ENCODE measurements at places on chromosomes 6 and 20.
A peak's percentile ranks its signal among the peaks of the same experiment; 100 is the strongest.

- DNase-seq: no peak
These were observed 3.3 kb downstream of the TDRD6 start for GRCh38 chr6:46690911-46691451.

- DNase-seq: no peak
These were observed 50.2 kb downstream of the COL12A1 start for GRCh38 chr6:75155631-75156030.

- no peak for DNase-seq
These were observed 744.5 kb downstream of the QKI start for GRCh38 chr6:164159061-164159460.

GRCh38 chr20:56465997-56466396 is 2.4 kb upstream of the RTF2 start:
- DNase-seq: no peak

DNA sequence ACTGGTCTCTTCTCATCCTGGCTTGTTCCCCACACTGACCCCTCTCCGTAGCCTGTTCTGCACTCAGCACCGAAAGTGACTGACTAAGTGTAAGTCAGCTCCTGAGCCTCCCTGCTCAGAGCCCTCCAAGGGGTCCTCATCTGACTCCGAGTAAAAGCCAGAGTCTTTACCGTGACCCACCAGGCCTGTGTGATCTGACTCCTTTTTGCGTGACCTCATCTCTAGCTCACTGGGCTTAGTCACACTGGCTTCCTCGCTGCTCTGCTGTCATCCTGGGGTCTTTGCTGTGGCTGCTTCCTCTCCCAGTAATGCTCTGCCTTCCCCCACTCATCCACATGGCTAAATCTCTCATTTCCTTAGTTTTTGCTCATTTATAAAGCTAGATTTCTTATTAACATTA is 116.6 kb downstream of the PLCB4 start:
- no peak for DNase-seq

DNA sequence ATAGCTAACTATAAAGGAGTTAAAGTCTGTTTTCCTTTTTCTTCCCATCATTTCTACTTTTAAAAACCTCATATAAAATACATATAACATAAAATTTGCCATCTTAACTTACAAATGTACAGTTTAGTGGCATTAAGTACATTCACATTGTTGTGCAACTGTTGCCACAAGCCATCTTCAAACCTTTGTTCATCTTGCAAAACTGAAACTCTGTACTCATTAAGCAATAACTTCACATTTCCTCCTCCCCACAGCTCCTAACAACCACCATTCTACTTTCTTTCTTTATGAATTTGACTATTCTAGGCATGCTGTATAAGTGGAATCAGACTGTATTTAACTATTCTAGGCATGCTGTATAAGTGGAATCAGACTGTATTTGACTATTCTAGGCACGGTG is 4.5 kb downstream of the CCDC170 start:
- no peak for DNase-seq

GRCh38 chr6:170464524-170464979 is 88.6 kb downstream of the PSMB1 start:
- no peak for DNase-seq

DNA sequence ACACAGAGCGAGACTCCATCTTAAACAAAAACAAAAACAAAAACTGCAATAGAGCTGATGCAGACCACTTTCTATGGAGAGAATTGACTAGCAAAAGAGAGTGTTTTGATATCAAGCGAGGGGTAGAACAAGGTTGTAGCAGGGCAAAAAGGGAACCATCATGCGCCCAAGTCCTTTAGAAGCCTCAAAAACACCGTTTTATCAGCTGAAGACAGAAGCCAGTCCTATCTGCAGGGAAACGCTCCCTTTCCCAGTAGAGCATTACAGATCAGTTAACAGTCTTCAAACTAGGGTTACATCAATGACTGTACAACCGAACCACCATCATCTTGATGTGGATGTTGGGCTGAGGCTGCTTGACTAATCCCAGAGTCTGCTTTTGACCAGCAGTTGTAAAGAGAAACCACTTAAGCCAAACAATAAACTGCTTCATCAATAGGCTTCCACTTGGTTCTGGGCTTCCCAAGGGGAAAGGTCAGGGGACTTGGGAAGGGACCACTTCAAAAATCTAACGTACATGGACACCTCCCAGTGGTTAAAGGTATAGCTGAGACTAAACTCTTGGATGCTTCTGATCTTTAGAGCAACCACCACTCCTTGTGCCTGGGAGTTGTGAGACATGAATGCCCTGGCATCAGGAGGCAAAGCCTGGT is 59.6 kb upstream of the SPDEF start:
- DNase-seq: no peak

- no peak for DNase-seq
These were observed 621 bp downstream of the NOL7 start for GRCh38 chr6:13615792-13616120.

DNA sequence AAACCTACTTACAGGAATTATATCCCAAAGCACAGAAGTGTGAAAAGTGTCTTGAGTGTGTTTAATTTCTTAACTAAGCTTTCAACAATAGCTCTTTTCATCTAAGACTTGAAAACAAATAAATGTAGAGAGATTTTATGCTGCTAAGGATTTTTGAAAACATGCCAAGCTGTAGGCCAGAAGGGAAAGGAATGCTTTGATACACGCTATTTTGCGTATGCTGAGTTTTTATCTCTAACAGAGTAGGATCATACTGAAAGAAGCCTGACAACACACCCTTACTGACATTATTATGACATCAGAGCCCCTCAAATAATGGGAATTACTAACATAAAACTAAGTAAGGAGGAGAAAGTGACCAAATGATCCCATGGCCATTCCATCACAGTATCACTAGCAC is 265.5 kb downstream of the KHDC1L start:
- no peak for DNase-seq

- no peak for DNase-seq
These were observed 204.0 kb downstream of the TSHZ2 start for GRCh38 chr20:53176134-53176533.

DNA sequence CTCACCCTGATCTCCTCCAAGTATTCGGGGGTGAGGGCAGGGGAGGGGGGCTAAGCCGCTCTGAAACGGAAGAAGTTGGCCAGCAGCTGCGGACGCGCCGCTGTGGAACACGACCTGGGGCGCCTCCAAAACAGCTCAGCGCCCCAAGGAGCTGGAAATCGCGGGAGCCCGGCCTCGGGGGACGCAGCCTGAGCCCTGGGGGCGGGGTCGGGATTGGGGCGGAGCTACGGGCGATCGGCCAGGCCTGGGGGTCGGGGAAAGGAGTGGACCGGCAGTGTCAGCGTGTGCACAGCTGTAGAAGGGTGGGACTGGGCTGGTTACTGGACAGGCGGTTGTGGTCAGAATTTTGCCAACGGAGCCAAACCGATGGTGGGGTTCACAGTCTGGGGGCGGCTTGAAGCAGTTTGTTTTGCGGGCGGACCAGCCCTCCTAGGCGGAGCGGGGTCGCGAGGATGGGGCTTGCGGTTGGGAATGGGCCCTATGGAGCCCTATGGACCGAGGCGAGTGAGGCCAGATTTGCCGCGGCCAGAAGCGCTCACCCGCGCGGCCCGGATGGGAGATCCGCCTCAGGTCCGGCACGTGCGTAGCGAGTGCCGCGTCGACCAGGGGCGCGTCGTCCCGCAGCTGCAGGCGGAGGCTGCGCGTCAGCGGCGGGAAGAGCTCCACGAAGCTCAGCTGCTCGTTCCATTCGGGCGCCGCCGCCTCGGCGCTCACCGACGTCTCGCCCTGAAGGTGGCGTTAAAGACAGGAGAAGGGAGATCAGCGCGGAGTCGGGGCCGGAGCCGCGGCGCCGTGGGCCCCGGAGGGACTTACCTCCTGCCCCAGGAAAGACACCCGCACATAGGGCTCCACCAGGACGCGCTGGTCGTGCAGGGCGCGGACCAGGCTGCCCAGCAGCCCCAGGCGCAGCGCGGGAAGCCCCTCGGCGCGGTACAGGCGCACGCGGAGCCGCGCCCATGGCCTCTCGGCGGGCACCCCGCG is 14.3 kb upstream of the SPAG4 start:
- peak; percentile 62 for DNase-seq

GRCh38 chr6:170288091-170288631 is 2.7 kb downstream of the DLL1 start:
- DNase-seq: no peak

GRCh38 chr6:68741501-68742386 is 106.7 kb downstream of the ADGRB3 start:
- DNase-seq: no peak

- no peak for DNase-seq
These were observed 290.0 kb downstream of the TBC1D7 start for GRCh38 chr6:13038315-13038714.

DNA sequence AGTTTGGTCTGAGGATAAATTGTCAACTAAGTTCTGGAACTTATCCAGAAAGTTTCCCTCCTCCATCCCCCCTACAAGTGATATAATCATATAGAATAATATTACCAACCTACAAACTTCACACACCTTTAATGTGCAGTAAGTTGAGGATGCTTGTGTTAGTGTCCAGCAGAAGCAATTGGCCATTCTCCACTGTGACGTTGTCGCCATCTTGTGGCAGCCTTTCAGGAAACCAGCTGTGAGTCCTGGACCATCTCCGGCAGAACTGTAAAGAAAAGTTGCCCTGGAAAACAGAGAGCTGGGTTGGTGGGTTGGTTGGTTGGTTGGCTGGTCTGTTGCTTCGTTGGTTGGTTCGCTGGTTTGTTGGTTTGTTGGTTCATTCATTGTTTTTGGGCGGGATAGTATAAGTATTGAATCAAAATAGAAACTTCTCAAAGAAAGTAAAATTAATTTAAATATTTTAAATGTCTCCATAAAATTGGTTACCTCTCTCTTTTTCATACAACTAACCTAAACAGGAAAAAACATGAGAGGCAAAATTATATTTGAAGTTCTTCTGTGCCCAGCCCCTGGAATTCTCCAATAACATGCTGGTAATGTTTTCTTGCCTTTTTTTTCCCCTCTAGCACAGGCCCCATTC is 127.5 kb downstream of the PKHD1 start:
- DNase-seq: no peak

DNA sequence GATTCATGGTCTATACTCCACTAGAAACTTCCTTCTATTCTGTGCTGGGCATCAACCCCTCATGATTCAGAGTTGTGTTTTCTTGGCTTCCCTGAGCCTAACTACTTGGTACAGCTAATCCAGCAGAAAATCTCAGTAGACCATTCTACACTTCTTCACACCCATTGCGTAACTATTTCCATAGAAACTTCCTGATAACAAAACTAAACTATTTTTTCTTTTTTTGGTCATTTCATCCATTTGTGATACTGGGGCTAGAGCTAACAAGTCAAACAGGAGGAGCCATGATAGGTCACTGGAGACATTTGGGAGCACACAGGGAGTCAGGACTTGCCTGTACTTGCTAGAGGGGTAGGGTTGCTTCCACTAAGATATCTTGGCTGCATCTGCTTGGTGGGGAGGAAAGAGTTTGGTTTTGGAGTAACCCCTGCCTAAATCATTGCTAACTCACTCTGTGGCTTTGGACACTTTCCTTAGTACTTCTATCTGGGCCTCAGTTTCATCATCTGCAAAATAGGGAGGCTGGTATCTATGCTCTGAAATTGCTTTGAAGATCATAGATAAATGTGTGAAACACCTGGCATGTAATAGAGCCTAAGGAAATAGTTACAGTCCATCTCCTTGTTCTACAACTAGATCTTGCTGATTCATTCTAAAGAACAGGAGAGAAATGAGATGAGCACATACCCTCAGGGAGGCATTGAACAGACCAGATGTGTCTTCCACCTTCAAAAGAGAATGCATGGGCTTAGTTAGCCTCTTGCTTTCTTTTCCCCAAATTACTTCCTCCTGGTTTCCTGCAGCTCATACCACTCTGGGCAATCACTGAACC is 127.9 kb upstream of the ADGRF1 start:
- no peak for DNase-seq

- peak; percentile 20 for DNase-seq
These were observed 33.8 kb upstream of the AIG1 start for GRCh38 chr6:143026696-143027449.

DNA sequence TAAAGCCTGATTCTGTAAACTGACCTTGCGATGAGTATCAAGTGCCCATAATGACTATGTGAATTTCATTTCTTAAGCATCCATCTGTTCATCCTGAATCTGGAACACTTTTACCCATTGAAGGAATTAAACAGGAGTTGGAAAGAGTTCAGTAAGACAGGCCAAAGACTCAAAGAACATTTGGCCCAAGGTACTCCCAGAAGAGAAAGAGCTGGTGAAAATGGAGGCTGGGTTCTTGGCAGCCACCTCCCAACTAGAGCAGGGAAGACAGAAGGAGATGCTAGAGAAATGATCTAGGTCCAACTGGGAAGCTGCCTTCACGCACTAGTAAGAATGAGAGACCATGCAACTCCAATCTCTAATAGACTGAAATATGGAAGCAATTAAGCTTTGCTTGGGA is 290.8 kb upstream of the RNF24 start:
- no peak for DNase-seq

DNA sequence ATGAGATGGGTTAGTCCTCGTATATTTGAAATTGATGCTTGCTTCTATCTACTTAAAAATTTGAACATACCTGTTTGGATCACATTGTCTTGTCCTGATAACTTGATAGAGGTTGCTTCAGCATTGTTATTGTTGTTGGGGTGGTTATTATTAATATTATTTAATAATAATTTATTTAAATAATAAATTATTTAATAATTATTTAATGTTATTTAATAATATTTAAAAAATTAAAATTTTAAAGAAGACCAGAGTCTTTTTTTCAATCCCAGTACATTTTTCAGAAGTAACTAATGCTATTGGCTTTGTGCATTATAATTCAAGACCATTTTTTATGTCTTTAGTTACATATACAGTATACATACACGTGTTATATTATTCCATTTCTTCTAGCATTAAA is 116.6 kb upstream of the DUSP22 start:
- DNase-seq: no peak

DNA sequence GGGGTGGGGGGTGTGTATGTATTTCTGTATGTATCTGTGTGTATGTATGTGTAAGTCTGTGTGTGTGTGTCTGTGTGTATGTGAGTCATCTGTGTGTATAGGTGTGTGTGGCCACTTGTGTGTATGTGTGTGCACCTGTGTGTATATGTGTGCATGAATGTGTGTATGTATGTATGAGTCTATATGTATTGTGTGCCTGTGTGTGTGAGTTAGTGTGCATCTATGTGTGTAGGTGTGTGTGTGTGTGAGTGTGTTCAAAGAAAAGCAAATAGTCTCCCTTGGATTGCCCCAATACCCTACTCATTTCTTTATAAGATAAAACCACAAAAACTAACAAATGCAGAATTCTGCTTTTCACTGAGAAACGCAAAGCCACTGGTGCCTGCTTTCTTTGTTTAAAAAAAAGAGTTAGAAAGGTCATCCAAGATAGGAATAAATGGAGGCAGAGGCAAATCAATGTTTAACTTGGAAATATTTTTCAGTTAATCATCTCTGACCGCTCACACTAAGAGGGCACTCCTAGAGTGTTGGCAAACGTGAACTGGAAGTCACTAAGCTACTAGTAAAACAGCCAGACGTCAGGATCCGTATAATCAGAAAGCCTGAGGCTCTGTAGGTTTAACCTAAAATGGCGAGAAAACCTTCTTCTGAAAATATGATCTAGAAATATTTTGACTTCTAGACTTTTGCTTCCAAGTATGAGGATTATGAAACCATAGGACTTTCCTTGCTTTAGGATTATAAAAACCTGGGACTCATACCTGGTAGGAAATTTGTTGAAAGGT is 37.4 kb upstream of the JAG1 start:
- no peak for DNase-seq

GRCh38 chr20:57480444-57481160 is 44.3 kb downstream of the CTCFL start:
- no peak for DNase-seq
